ENCODE measurements at places on chromosomes 2 and 18. TPM values are rescaled to one million over a fixed set of nuclear protein-coding genes. Genes with fewer than 3 reads are reported as not detected.

- no peak for DNase-seq
Measured at GRCh38 chr2:135733045-135733444, 8.6 kb upstream of the UBXN4 start.

- DNase-seq = no peak
Measured at GRCh38 chr2:197707316-197708213, 2.4 kb downstream of the MARS2 start.

DNA sequence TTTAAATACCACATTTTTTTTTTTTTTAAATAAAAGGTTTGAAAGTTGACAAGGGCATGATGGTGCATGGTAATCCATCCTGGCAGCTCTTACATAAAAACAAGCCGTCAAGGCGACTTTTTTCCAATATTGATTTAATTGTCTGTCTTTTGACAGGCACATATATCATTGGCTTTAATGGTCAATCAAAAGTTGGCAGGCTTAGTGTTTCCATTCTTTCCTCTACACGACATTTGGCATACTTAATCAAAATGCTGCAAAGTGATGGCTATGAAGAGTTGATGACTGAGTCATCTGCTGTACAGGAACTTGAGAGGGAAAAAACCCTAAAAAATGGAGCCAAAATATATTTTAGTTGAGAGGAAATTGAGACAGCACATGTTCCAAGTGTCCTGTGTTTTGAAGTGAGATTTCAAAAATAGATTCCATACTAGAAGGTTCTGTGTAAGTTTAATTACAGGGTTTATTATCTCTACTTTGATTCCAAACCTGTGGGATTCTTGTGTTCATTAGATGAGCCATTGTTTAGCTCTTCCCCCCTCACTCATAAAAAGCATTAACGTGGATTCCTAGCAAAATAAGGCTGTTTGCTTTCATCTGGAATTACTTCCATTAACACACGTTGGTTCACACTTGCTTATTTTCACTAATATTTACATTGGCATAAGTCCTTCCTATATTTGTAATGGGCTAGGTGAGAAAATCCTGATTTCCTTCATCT, 3.2 kb downstream of the TSHZ1 start:
- no peak for DNase-seq

DNA sequence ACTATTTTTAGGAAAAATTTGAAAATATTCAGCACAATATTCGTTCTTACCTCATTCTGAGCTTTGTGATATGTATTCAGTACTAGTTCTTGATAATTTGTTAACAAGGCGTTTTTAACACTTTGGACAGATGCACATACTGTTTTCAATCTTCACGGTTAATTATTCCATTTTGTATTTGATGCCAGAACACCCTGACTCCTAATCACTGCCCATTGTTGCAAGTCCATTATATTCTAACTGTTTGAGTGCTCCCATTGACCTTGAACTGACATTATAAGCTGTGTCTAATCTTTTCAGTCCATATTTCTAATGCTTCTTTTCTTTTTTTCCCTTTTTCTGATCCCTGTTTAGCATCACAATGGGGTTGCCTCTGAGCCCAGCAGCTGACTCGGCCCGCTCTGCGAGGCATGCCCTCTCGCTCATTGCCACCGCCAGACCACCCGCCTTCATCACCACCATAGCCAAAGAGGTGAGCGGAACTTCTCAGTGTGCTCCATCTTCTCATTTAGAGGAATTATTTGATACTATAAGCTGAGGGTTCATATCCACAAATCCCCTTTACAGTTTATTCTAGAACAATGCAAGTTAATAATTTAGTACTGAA, 211.3 kb upstream of the BOD1L2 start:
- DNase-seq = no peak

DNA sequence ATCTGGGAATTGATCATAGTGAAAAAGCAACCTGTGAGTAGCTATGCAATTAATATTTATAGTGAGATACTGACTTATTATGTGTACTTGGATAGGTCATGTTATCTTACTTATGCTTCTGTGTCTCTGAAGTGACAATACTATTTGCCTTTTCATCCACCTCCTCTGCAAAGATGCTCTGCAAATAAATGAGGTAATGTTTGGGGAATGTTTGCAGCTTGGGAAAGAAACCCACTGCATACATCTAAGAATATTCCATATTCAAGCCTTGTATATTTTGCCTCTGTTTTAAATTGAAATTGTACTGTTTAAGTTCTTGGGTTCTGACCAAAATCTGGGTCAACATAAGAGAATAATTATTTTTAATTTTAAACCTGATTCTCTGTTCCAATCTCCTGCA, 217.4 kb upstream of the DTNA start:
- no peak for DNase-seq

DNA sequence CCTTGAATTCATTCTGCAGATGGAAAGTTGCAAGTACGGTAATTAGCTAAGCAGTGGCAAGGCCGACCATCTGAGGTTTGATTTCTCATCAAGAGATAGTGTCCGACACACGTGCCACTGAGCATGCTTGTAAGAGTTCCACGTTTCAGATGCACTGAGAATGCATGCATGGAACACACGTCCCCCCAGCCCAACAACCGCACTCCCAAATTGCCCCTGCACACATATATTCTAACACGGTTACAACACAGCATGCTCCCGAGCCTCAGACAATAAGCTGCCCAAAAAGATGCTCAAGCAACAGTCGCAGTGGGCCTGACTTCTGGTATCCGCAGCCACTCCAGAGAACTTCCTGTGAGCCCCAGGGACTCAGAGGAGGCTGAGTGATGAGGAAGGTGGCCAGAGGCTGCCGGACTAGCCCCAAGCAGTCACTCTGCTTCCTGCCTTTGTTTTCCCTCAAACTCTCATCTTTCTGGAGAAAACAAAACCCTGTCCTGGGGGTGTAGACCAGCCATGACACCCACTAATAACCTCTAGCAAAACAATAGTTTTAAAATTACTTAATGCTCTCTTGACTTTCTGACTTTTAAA, 204.0 kb downstream of the TGIF1 start:
- no peak for DNase-seq

DNA sequence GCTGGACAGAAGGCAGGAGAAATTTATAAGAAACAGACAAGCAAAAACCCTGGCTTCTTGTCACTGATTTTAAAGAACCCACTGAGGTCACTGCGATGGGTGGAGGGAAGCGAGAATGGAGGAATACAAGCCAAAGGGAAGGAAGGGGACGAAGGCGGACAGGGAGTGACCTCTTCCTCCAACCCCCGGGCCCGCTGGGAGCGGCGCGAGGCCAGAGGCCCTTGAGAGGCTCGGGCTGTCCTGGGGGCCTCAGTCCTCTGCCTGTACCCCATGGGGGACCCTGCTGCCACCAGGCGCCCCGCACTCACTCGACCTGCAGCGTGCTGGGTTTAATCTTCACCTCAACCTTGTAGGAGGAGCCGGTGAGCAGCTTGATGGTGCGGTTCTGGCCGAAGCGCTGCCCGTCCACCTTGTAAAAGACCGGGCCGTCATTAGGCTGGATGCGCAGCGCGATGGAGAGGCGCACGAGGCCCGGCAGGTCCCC, 793 bp downstream of the CNRIP1 start:
- DNase-seq = peak; percentile 55

The L3MBTL4 gene
- total RNA-seq = 20.4 TPM

The C2orf72 gene
- total RNA-seq = 32.4 TPM
